ENCODE measurements at places on chromosomes 4 and X.

DNA sequence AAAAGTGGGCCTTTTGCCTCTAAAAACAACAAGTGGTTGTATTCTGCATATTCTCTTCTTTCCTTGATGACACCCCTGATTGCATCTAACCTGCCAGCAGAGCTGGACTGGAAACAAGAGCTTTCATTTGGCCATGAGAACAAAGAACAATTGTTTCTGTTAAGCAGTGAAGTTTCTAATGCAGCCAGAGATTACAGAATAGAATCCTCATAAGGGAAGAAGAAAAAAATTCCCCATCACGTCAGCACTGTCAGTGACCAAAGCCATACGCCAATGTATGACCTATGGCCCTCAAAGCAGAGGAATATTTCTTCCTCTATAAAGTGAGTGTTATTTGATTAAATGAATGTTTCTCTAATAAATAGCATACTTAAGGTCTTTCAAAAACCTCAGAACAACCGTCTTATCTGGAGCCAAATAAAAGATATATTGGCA lies 529.1 kb upstream of the INTU start:
- DNase-seq = no peak

- DNase-seq = no peak
These were observed 121.8 kb downstream of the FHIP1A start for GRCh38 chr4:151530783-151531182.

- DNase-seq = peak; percentile 68
These were observed 9.9 kb downstream of the ZNF157 start for GRCh38 chrX:47380268-47380667.

DNA sequence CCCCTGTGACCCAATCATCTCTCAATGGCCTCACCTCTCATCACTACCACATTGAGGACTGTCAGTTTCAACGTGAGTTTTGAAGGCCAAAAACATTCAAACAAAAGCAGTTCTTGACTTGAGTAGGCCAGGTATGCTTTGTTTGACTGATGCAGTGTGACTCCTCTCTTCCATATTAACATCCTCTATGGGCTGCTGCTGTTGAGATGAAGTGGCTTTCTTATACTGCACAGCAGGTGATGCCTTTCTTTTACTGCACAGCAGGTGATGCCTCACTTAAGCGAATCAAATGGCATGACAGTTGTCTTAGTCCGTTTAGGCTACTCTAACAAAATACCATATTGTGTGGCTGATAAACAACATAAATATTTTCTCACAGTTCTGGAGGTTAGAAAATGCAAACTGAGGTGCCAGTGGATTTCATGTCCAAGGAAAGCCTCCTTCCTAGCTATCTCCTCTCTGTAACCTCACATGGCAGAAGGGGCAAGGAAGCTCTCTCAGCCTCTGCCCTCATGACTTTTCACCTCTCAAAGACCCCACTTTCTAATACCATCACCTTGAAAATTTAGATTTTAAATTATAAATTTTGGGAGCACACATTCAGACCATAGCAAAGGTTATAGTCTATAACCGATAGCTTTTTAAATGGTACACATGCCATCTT lies 2267.9 kb upstream of the AGA start:
- DNase-seq = no peak

DNA sequence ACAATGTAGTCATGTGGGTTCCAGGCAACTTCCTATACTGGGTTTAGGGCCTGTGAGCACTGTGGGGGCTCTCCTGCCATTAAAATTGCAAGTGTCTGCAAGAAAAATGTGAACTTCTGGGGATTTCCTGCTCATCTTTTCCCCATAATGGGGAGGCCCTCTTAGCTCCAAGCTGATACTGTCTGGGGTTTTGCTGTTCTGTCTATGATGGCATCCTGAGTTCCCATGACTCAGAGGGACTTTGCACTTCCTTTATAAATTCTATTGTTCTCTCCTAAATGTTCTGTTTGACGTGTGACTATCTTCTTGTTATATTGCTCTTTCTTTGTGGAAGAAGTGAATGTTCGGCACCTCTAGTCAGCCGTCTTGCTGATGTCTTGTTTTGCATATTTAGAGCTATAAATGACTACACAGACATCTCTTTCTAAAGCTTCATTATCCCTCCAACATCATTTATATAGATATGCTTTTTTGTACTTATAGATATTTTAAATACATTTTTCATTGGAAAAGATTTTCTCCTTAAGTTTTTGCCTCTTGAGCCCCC lies 465.8 kb downstream of the NAF1 start:
- peak; percentile 27 for DNase-seq

DNA sequence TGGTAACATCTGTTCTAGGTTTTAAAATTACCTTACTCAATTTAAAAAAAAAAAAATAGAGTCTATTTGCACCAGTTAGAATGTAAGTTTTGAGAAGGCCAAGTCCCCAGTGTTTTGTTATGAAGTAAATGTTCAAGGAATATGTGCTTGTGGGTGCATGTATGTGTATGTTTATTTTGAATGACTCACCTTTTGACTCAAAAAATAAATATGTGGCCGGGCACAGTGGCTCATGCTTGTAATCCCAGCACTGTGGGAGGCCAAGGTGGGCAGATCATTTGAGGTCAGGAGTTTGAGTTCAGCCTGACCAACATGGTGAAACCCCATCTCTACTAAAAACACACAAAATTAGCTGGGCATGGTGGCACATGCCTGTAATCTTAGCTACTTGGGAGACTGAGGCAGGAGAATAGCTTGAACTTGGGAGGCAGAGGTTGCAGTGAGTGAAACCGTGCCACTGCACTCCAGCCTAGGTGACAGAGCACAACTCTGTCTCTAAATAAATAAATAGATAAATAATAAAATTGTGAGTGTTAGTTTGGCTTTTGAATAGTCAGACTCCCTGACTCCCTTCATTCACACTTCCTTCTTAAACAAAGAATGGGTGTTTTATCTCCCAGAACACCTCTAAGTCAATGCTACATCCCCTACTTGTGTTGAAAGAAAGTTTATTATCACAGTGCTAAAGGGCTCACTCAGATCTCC lies 511.3 kb upstream of the PCDH7 start:
- peak; percentile 10 for DNase-seq

DNA sequence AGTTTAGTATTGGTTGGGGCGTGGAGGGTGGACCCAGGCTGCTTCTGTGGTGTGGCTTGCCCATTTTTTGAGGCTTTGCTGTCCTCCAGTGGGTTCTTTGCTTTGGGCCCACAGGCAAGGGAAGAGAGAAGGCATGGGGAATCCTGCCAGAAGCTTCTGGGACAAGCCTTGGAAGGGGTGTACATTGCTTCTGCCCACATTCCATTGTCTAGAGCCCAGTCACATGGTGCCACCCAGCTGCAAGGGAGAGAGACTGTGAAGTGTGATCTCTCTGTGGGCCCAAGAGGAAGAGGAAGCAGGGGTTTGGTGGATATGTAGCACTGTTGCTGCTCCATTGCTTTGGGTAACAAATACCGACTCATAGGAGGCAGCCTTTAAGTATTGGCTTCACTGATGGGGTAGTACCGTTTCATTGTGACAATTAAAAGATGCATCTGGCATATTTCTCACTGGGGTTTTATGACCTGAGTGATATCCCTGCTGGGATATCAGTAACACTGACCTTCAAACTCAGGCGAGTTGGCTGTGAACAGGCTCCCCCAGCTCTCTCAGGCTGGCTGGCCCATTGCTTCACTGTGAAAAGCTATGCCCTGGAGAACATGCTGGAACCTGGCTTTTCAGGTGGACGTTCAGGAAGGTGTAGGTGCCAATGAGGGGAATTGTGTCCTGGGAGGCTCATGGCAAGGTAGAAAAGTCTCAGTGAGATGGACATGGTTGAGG lies 85.9 kb downstream of the CLDN34 start:
- no peak for DNase-seq

GRCh38 chr4:112894951-112895350 lies 154.5 kb upstream of the ANK2 start:
- DNase-seq = no peak

GRCh38 chrX:63855896-63856295 lies 70.9 kb upstream of the ARHGEF9 start:
- DNase-seq = peak; percentile 37

GRCh38 chr4:41498177-41498576 lies 39.8 kb upstream of the LIMCH1 start:
- DNase-seq = no peak

- peak; percentile 80 for DNase-seq
These were observed 90.5 kb upstream of the RAPGEF2 start for GRCh38 chr4:159012381-159012780.

DNA sequence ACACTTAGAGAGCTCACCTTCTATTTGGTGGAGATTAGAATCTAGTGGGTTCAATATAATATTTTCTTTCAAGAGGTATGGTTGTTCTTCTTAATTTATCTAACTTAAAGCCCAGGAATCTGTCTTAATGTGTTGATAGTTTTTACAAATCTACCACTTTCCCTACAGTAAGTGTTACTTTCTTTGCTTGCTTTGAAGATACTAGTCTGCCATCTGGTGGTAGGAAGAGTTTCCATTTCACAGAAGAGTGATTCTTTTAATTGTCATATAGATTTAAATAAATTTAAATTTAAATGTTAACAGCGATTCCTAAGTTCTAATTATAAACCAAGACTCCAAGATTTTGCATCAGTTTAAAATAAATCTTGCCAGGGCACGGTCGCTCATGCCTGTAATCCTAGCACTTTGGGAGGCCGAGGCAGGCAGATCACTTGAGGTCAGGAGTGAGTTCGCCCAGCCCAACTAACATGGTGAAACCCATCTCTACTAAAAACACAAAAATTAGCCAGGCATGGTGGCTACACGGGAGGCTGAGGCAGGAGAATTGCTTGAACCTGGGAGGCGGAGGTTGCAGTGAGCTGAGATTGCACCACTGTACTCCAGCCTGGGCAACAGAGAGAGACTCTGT lies 43.5 kb downstream of the NUDT9 start:
- peak; percentile 44 for DNase-seq

GRCh38 chr4:79652232-79652631 lies 244.2 kb upstream of the GK2 start:
- peak; percentile 57 for DNase-seq

- DNase-seq = peak; percentile 77
These were observed 607.4 kb upstream of the FAM241A start for GRCh38 chr4:111537871-111538270.

DNA sequence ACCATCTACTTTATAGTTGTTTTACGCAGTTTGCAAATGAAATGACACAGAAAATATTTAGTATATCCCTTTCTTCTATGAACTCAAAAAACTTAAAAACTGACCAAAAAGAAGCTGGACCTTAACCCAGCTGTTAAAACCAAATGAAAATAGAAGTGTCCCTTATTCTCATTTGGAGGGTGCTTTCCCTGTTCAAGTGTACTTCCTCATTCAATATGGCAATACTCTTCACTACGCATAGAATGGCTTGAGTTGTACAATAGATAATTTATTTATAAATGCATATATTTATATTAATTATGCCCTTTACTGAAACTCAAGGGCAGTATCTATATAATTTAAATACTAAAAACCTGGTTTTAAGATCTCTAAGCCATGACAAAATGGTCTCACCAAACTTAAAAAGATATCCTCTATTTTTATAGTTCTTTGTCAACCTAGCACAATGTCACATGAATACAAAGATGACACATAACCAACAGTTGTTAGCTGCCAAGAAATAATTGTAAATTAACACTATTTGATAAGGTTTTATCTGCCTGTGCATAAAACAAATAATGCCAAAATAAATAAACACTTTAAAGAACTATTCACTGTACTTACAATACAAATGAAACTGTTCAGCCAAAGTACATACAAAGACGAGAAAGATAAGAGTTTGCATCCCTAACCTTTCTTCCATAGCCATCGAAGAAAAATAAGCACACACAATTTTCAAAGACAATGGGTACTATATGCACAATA lies 25.2 kb downstream of the YTHDC1 start:
- no peak for DNase-seq

DNA sequence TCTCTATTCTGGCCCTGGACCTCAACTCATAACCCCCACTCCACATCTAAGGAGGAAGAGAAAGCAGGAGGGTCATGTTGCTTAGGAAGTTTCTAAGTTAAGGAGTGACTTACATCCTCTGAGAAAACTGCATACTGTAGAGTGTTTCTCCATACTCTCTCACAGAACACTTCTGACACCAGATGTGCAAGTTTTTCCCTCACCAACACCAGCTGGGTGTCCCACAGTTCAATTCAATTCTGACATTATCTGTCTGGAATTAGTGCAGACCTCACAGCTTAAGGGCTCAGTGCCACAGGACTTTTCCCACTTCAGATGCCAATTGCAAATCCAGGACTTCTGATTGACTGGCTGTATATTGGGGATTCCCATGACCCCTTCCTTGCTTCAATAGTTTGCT lies 89.0 kb upstream of the SFRP2 start:
- DNase-seq = no peak

DNA sequence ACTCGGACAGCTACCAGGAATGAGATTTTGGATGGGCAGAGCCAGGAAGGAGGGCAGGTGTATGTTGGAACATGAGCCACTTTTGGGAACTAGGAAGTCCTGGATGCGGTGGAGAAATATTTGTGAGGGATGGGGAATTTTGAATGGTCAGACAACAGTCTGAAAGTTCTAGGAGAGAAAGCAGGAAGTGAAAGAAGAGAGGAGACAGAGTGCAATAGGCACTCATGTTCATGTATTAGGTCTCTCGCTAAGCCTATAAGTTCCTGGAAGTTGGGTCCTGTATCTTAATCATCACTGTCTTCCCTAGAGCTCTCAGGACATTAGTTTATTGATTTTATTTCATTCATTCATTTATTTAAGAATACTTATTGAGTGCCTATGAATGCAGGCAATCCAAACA lies 65.7 kb upstream of the CITED1 start:
- no peak for DNase-seq

- no peak for DNase-seq
These were observed 28.6 kb downstream of the PDGFC start for GRCh38 chr4:156942991-156943390.

DNA sequence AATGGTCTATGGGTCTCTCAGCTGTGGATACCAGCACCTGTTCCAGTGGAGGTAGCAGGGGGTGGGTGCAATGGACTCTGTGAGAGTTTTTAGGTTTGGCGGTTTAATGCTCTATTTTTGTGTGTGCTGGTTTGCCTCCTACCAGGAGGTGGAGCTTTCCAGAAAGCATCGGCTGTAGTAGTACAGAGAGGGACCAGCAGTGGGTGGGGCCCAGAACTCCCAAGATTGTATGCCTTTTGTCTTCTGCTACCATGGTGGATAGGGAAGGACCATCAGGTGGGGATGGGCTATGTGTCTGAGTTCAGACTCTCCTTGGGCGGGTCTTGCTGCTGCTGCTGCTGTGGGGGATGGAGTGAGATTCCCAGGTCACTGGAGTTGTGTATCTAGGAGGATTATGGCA lies 557.2 kb upstream of the GRID2 start:
- no peak for DNase-seq

DNA sequence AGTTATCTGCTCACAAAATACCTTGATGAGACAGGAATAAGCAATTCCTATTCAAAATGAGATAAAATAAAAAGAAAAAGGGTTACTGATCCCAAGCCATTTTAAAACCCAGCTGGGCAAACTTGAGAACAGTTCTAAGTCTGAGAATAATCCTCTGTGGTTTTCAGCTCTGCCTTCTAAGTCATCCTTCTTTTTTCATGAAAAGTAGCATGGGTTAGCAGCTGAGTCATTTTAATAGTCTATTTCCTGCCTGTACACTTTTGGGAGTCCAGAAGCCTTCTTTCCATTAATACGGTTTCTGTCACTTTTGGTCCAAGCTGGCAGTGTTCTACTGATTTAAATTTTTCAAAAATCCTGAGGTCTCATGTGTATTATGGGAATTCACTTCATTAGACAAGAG lies 374.3 kb downstream of the IQCM start:
- DNase-seq = peak; percentile 58
